Mammary microvascular endothelial cell (primary cell): ENCODE measurements at places on chromosomes 11 and 22. TPM values are rescaled to one million over a fixed set of nuclear protein-coding genes. Genes with fewer than 3 reads are reported as not detected.

The OMP gene
- total RNA-seq = not detected in 2 replicates

The CTSC gene
- 191 and 226 TPM in 2 replicates for total RNA-seq

The CSF2RB gene
- total RNA-seq = 9.5 and 10.5 TPM in 2 replicates

The OR5D18 gene
- total RNA-seq = not detected in 2 replicates

The FAR1 gene
- total RNA-seq = 30.1 and 36.0 TPM in 2 replicates

The OR6M1 gene
- total RNA-seq = not detected in 2 replicates

The CLDN5 gene
- total RNA-seq = 889 and 919 TPM in 2 replicates

The TENM4 gene
- total RNA-seq = not detected in 2 replicates
